Stimulated activated CD4-positive, alpha-beta T cell treated with anti-CD3 and anti-CD28 coated beads, Interleukin-1b, Interleukin-23, amount 100 ng/mL, for 1 hour (primary cell): ENCODE measurements at places on chromosomes 6 and 20.

- no peak for DNase-seq
Observed at GRCh38 chr20:39812116-39812515, 850.0 kb downstream of the DHX35 start.

DNA sequence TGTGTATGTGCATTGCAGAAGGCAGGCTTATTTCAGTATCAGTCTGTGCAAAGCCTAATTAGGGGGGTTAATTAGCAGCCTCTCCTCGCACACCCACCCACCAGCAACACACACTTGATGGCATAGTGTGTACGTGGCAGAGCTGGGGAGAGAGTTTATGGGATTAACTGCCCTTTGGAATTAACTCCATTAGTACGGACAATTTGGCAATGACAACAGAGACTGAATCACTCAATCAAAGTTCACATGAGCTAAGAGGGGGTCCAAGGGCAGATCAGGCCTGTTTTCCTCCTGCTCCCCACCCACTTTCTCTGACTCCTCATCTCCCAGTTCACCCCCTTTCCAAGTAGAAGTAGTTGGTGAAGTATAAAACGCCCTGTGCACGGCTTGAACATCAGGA lies 69.5 kb downstream of the LRFN2 start:
- DNase-seq = no peak

DNA sequence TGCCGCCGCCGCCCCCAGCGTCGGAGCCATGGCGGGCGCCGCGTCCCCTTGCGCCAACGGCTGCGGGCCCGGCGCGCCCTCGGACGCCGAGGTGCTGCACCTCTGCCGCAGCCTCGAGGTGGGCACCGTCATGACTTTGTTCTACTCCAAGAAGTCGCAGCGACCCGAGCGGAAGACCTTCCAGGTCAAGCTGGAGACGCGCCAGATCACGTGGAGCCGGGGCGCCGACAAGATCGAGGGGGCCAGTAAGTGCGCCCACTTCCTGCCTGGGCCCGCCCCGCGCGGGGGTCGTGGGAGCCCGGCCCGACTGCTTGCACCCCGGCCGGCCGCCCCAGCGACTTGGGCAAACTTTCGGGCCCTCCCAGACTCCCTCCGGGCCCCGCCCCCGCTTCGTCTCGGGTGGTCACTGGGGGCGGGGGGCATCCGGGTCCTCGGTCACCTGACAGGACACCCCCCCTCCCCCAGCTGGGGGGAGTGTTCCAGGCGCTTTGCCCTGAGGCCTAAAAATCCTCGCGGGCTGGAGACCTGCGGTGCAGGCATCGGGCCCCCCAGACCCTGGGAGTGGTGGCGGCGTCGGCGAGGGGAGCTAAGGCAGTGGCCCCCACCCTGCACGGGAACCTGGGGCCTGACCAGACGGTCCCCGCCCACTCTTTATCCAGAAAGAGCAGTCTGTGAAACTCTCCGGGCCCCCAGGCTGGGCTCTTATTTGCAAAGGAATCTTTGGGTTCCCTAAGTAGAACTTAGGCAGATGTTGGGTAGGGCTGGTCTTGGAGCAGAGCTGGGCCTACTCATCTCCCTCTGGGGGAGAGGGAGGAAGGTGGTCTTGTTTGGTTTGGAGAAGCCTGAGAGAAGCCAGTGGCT lies 501 bp downstream of the PLCG1 start:
- DNase-seq = no peak

GRCh38 chr6:158029668-158030230 lies 48.1 kb downstream of the SYNJ2 start:
- no peak for DNase-seq

DNA sequence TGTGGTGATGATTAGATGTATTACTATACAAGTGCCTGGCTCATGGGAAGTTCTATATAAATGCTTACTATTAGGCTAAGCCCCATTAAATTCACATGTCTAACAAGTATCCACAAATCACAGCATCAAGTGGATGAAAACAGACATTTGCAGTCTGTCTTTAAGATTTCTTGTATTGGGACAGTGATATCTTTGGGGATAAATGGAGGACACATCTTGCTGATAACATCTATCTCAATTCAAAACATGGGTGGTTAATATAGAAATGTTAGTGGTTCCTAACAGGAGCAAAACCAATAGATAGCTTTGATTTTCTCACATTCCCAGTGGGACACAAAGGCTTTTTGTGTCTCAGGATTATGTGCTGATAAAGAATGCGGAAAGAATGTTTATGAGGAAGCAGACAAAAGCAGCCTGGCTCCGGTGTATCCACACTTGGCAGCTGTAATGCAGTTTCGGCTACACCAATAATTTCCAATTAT lies 29.3 kb downstream of the PTPRK start:
- DNase-seq = no peak

DNA sequence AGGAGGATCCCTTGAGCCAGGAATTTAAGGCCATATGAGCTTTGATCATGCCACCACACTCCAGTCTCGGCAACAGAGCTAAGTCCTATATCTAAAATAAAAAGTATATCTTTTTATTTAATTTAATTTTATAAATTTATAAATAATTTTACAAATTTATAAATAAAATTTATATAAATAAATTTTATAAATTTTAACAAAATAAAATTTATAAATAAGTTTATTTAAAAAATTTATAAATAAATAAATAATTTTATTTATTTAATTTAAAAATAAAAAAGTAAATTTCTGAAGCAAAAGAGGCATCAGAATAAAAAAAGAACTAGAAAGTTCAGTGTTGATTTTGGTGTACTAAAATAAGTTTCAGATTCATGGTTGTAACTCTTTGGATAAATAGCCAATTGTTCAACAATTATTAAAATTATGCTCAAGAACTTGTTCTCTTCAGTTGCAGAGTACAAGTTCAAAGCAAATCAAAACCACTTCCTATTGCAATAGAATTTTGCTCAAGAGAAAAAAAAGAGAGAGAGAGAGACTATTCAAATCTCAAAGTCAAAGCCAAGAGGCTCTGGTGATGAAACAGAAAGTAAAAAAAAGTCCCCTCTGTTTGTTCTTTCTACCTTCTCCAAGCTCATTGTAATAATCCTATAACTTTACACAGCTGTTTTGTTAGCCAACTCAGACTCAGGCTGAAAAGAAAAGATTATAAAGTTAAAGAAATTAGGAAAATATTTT lies 547.5 kb upstream of the ADGRB3 start:
- DNase-seq = no peak

- DNase-seq = no peak
Observed at GRCh38 chr20:58995461-58996225, 11.4 kb downstream of the CTSZ start.

DNA sequence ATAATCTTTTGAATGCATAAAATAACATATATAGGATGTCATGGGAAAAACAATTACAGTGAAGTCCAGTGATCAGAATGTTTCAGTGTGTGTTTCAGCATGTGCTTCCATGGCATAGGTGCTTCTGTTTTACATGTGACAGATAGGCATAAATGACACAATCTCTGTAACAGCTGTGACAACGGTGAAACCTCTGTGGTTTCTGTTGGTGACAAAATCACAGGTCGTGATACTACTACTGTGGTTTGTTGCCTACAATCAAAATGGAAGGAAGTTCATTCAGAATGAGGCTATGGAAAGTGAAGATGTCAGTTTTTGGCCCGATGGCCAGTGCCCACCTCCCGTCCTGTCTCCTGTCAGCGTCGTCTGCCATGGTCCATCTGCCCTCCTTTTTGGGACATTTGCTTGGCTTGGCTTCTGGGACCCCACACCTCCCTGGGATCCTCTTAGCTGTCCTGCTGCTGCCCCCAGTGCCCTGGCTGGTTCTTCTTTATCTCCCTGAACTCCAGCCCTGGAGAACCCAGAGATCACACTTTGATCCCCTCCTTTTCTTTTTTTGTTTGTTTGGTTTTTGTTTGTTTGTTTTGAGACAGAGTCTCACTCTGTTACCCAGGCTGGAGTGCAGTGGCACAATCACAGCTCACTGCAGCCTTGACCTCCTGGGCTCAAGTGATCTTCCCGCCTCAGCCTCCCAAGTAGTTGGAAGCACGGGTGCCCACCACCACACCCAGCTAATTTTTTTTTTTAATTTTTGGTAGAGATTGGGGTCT lies 79.3 kb upstream of the NAA20 start:
- no peak for DNase-seq

DNA sequence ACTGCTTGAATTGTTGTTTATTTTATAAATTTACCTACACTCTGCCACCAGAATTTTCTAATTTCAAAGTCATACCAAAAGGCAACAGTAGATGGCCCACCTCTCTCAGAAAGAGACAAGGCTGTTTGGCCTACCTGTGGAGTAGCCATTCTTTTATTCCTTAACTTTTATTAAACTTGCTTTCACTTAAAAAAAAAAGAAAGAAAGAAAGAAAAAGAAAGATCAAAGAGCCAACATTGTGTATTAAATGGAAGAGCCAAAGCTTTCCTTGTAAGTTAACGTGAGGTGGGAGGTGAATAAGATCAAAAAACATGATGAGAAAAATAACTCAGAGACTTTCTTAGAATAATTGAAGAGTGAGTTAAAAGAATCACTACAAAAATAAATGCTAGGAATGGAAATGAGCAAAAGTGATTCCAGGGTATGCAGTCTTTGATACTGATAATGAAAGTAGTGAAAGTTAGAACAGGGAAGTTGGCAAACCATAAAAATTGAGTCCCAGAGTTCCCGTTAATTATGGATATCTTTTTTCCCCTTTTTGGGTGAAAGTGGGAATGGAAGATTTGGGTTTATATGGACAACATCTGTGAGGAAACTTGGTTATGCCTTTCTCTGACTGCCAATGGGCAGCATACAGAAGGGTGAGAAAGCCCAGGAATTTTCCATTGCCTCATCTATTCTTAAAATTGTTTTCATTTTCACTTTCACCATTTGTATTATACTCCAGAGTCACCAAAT lies 35.9 kb upstream of the MYB start:
- no peak for DNase-seq
